Stimulated activated CD4-positive, alpha-beta T cell treated with anti-CD3 and anti-CD28 coated beads, TNF-alpha, amount 100 ng/mL, for 24 hours (primary cell): ENCODE measurements at places on chromosomes 11 and 22.

GRCh38 chr11:88596786-88597185 lies 259.2 kb upstream of the CTSC start:
- no peak for DNase-seq

DNA sequence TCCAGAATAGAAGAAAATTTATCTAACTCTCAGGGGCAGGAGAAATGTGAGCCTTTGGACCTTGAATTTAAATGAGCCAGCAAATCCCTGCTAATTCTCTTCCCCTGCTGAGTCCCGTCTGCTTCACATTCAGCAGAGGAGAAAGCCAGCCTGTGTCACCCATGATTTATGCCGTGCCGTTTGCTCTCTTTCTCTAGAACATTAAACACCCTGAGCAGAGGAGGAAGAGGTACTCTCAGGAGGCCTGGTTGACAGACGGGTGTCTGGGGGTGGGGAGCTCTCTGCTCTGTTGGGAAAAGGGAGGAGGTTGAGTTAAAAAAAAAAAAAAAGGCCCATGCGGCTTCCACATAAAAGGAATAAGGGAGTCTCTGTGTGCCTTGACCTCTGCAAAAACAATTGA lies 11.3 kb upstream of the MTMR3 start:
- DNase-seq, result no peak

GRCh38 chr11:57536947-57537619 lies at the start of gene SMTNL1:
SMTNL1 (plus strand) TSS chr11:57537595; CDS start chr11:57542643, 5,048 bp downstream.
- DNase-seq, result no peak

GRCh38 chr22:26025626-26026025 lies 143.6 kb upstream of the SEZ6L start:
- DNase-seq, result no peak

DNA sequence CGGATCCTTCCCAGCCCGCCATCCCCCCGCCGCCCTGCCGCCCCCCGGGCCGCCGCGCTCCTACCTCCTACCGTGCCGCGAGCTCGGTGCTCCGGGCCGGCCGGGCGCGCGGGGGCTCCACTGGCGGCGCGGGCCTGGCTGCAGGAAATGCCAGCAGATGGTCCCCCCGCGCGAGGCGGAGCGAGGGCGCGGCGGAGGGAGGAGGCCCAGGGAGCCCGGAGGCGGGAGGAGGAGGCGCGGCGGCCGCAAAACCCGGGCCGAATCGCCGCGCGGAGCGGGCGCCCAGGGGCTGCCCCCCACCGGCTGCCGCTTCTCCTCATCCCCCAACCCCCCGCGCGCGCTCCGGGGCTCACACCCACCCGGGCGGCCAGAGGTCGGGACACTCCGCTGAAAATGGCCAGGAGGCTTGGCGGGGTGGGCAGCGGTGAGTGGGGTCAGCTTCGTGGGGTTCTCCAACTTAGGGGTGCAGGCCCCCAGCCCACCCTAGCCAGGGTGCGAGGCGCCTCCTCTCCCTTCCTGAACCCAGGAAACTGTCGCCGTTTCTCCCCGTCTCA lies at the start of gene OSBPL5:
Gene OSBPL5, minus strand, starts transcription at position 159 of the 554 bp plus-strand sequence. CDS start 36,162 bp downstream, outside the sequence.
- DNase-seq, result peak; percentile 20

DNA sequence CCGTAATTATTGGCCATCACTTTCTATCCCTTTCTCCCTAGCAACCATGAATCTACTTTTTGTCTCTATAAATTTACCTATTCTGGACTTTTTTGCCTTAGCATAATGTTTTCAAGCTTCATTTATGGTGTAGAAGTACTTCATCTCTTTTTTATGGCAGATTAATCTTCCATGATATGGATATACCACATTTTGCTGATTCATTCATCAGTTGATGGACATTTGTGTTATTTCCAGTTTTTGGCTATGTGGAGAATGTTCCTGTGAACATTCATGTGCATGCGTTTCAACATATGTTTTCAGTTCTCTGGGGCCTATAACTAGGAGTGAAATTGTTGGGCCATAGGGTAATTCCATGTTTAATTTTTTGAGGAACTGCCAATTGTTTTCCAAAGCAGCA lies 12.8 kb downstream of the CAPN1 start:
- no peak for DNase-seq

GRCh38 chr22:29049655-29050263 lies 11.9 kb downstream of the C22orf31 start:
- no peak for DNase-seq

- DNase-seq, result no peak
These were observed 27.5 kb downstream of the SNX19 start for GRCh38 chr11:130888790-130889189.

DNA sequence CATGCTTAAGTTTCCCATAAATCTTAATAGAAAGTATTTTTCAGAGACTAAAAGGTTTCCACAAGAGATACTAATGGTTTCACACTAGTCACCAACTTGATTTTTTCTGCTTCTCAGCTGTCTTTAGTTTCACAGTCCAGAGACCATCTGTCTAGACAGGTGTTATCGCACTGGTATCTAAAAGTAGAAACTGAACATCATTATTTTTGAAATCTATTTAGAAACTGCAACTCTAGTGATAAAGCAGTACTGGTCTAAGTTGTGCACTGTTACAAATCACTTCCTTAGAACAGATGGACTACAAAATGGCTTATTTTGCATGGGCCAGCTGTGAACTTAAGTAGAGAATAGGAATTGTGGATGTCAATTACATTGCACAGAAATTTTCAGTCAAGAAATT lies 78.0 kb downstream of the CNTN5 start:
- DNase-seq, result no peak

DNA sequence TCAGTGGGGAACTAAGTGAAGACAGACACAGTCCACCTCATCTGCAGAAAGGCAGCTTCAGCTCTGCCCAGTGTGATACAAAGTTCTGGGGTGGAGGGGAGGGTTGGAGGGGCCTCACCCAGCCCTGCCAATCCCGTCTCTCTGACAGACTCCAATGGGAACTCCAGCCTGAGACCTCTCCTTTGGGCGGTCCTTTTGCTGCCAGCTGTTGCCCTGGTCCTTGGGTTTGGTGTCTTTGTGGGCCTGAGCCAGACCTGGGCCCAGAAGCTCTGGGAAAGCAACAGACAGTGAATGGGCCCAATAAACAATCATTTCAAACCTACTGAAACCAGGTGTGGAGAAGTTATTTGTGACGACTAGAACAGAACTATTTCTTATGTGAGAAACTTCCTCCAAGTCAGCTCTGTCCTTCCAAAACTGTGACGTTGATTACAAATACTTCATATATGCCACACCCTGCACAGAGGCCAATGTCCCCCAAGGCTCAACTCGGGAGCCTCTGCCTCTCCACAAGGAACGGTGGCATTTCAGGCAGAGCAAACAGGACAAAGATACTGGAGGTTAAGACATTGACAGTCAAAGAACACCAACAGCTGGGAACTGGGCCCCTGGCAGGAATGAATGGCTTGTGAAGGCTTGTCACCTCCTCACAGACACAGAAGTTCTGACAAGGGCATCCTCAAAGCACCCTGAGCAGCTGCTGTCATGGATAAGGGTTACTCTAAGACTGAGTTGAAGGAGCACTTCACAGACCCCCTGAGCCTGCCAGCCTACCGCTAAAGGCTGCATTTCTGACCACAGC lies 8.2 kb downstream of the ZP1 start:
- no peak for DNase-seq

- DNase-seq, result no peak
These were observed 84.7 kb downstream of the YAP1 start for GRCh38 chr11:102194990-102195389.

GRCh38 chr11:132237781-132238180 lies 867.4 kb downstream of the NTM start:
- DNase-seq, result no peak

GRCh38 chr11:95363708-95364107 lies 132.7 kb upstream of the SESN3 start:
- no peak for DNase-seq

- DNase-seq, result no peak
These were observed 43.0 kb upstream of the PDGFD start for GRCh38 chr11:104206936-104207335.

GRCh38 chr11:726278-727220 lies 20.5 kb downstream of the EPS8L2 start:
- DNase-seq, result no peak

GRCh38 chr11:95121698-95122097 lies 32.1 kb downstream of the ENDOD1 start:
- no peak for DNase-seq

- no peak for DNase-seq
These were observed 377.0 kb downstream of the ETS1 start for GRCh38 chr11:128210148-128210940.

DNA sequence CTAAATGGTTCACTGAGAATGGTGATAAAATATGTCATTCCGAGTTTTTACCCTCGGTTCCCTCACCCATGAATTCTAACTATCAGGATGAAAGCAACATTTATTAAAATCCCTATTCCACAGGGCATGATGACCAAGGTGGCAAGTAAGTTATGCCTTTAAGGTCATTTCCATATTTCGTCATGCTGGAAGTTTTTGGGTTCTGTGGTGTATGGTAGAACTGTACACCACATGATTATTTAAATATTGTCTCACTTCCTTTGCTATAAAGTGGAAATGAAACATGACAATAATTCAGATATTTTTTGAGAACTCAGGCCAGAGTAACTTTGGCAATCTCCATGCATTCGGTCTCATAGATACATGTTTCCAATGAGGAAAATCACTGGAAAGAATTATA lies 68.5 kb upstream of the CARD18 start:
- no peak for DNase-seq

GRCh38 chr11:105137286-105137685 lies 2.3 kb downstream of the CARD18 start:
- no peak for DNase-seq

DNA sequence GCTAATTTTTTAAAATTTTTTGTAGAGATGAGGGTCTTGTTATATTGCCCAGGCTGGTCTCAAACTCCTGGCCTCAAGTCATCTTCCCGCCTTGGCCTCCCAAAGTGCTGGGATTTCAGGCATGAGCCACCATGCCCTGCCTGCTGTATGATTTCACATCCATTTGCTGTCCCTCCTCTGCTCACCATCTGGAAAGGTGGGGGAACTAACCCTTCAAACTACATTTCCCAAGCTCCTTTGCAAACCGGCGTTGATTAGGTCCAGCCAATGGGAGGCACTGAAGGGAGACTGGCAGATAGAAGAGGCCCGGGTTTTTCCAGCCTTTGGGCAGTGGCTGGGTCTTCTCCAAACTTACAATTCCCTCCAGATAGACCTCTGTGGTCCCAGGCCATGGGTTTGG lies 19.3 kb downstream of the RFPL1 start:
- no peak for DNase-seq
